SHP77 (cell line): ENCODE measurements at places on chromosomes 3 and 15.

DNA sequence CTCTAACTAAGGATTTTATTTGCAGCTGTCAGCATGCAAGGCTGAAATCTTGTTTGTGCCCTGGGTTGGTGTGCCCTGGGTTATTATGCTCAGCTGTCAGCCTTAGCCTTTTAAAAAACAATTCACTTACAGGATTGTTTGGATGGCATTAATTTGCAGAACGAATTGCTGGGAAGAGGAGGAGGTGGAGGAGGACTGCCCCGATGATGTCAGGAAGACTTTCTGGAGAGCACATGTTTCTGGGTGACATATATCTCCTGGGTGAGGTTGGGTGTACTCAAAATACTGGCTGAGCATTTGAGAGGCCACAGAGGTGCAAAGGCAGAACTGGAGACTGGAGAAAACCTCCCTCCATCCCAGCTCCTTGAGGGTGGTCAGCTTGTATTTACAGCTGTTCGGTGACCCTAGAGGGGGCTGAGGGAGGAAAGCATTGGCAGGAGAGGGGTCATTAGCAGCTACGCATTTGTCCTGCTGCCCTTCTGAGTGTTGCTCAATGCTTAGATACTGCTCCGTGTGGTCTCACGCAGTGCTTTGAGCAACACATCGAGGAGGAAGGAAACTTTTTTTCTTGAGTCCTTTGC lies 59.8 kb upstream of the PSMD6 start:
- DNase-seq, result no peak

DNA sequence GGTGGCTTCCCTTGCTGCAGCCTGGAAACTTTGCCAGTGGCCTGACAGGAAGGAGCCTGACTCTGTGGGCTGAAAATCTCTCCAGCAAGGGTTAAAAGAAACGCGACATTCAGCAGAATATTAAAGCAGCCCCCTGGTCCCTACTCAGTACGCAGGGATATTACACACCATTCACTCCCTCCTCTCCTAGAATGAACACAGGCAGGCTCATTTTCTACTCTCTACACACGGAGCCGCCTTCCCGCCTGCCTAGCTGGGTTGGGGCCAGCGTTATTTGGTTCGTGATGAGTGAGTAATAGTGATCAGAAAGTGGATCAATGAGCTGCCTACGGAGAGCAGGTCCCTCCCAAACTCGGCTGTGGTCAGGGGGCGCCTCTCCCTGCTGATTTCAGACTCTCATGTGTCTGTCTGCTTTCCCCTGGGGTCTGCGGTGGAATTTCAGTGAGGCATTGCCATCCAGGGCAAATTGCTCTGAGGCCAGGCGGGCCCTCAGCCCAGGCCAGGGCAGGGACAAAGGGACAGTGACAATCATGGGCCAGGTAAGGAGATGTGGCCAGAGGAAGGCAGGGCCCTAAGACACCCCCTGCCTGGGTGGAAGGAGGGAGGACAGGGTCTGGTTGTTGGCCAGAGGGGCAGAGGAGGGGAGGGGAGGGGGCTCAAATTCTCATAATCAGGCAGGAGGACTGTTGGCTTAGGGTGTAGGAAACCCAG lies 2.8 kb downstream of the EPHB1 start:
- DNase-seq, result no peak

- no peak for DNase-seq
These were observed 40.1 kb downstream of the CDCP1 start for GRCh38 chr3:45105855-45106671.

DNA sequence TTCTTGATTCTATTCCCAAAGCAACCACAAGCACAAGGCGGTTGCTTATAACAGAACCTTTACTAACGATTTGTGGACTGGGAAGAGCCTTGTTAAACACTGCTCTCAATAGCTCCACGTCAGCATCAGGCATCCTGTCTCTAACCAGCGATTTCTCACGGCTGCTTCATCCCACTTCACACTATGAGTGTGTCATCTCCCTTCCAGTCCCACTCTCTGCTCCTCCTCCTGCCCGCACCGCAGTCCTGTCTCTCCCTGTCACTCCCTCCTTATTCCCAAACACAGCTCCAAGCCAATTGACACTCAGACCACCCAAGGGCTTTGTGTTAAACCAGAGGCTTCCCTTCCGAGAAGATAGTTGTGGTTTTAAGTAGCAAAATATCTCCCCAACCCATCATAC lies 94.8 kb downstream of the ABHD5 start:
- DNase-seq, result no peak

- DNase-seq, result no peak
These were observed 12.5 kb downstream of the CSK start for GRCh38 chr15:74794248-74794969.

DNA sequence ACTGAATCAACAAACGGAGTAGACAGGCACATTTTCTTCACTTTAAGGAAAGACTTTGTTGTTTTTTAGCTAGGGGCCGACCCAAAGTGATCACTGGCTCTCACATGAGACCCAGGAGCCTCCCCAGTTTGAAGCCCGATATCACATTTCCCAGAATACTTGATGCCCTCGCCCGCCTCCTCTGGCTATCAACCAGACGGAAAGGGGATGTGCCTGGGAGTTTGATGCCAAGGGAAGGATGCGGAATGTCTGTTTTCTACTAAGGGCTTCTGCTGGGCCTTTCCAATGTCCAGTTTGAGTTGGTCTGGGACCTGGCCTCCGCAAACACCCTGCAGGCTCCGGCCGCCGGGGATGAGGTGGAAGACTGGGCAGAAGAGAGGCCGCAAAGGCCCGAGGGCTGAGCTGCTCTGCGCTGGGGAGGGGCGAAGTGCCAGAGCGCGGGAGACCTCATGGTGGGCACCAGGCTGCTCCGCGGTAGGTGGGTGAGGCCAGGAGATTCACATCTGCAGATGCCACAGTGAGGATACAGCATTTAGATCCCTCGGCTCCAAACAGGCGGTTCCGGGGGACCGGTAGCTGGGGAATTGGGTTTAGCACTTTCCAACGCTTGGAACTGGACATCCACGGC lies 491 bp upstream of the ZNF774 start:
- peak; percentile 59 for DNase-seq

- DNase-seq, result peak; percentile 84
These were observed 26.4 kb upstream of the MYZAP start for GRCh38 chr15:57565311-57565710.

- DNase-seq, result peak; percentile 86
These were observed 74.6 kb downstream of the PRICKLE2 start for GRCh38 chr3:64150623-64151207.

GRCh38 chr15:30072630-30073029 lies 10.1 kb upstream of the GOLGA8J start:
- DNase-seq, result no peak

DNA sequence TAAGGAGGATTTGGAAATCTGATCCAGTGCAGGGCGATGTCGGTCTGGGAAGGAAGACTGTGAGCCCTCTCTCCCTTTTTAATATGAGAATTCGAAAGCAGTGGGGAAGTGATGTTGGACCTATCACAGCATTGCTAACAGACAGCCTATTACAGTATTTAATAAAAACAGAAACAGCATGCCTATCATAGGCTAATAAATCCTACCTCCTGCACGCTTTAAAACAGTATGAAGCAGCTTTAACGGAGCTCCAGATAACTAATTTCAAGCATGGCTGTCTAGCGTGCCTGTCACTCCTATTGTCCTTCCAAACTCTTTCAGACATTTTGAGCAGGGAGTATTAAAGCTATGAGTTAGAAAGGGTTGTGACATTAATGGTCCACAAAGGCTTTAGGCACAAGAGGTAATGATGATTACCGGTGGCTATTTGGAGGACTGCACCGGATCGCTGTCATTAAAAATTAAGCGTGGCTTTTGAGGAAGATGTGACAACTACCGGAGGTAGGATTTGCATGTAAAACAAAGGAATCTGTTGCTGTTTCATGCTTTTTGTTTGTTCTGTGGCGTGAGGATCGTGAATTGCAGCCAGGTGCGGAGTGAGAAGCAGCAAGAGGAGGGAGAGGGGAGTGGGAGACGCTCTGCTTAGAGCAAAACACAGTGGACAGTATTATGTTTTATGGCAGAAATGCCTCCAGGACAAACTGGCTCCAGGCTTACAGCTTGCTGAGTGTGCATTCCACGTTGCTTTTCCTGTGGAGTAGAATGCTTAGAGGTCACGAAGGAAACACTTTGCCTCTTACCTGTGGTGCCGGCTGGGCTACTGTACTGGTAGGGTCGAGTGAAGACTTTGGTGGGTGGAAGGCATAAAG lies at the start of gene KCNMB2:
Gene KCNMB2 (plus strand): TSS at position 226 of the 869 bp plus-strand sequence.
- peak; percentile 72 for DNase-seq

DNA sequence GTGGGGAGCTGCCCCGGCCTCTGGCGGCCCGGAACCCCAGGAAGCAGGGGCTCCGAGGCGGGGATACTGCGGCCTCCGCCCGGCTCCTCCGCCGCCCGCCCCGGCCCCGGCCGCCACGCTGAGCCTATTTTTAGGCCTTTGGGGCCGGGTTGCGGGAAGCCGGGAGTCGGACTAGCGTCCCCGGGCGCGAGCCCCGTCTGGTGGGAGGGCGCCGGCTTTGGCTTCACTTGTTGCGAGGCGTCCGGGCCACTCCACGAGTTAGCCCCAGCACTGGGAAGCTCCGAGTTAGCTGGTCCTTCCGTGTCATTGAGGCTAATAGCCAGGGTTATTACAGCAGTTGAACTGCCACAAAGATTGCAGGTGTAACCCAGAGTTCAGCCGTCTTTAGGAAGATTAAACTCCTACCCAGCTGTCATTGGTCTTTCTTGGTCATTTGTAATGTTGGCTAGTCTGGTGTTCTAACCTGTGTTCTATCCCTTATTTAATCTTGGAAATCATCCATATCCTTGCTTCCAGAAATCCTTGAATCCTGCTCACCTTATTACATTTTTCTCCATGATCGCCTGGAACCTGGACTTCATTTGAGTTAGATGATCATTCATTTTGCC lies 791 bp downstream of the GYG1 start:
- peak; percentile 58 for DNase-seq

- DNase-seq, result no peak
These were observed 22.7 kb downstream of the ATP6V1A start for GRCh38 chr3:113769551-113769950.

- DNase-seq, result no peak
These were observed 214.2 kb downstream of the ITPR1 start for GRCh38 chr3:4707324-4707723.

GRCh38 chr3:36178018-36178417 lies 202.3 kb upstream of the STAC start:
- no peak for DNase-seq

DNA sequence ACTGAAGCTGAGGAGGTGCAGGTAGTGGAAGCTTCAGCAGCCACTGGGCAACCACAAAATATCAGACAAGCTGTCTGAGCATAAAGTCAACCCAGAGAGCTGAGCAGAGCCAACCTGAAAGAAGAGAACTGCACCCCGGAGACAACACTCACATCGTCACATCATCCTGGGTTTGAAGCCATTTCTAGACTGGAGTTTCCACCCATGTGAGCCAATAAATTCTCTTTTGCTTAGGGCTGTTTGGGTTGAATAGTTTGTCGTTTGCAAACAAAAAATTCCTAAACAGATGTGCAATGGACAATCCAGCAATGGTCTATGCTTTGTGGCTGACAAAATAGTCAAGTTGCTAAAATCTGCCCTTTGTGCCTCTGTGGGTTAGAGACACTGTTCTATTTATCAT lies 15.3 kb upstream of the RAD18 start:
- DNase-seq, result no peak

GRCh38 chr15:70479785-70480184 lies 283.6 kb downstream of the UACA start:
- no peak for DNase-seq
